ENCODE measurements at places on chromosomes 6 and 20. TPM values are rescaled to one million over a fixed set of nuclear protein-coding genes. Genes with fewer than 3 reads are reported as not detected.

DNA sequence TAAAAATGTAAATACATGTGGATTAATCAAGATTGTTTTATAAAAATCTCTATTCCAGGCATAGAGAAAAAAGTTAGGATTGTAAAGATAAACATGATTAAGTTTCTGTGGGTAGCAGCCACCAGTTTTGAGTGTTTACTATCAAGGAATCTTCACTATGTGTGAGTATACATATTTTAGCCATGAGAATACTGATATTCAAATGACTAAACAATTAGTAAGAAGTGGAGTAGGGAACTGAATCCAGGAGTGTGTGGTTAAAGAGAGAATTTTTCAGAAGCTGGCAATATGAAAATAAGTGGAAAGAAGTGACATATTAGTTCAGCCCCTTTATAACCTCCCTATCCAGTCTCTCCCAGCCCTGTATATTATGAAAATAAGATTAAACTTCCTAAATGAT is 10.3 kb downstream of the ELOVL2 start:
- no peak for DNase-seq

DNA sequence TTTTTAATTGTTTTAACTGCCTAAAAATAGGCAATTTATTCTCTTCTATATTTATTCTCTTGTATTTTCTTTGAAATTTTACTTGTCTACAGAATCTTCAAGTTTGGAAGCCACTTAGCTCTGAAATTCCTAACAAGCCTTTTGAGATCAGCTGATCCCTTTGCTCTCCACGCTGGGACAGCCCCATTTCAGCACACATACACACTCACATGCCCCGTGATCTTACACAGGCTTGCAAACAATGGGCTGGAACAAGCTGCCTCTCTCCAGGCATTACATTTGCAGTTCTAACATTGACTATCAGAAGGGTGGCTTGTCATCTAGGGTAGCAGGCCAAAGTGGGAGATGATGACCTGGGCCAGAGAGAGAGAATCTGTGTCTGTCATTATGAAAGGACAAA is 62.1 kb upstream of the RAB32 start:
- DNase-seq, result no peak

GRCh38 chr6:2641044-2641725 is 109.5 kb downstream of the MYLK4 start:
- no peak for DNase-seq

DNA sequence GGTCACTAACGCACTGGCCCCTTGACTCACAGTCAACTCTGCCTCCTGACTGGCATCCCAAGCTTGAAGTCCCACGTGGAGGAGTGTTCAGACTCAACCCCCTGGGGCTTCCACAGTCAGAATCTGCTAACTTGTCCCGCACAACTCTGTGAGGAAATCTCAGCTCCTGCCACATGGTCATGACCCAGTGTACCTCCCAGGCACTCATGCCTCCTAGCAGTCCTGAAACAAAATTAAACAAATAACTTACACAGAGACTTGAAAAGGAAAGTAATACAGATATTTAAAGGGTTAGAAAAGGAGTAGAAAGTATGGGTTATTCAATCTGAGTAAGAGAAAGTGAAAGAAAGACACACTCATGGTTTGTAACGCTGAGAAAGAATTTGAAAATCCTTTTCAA is 134.9 kb downstream of the GMDS start:
- DNase-seq, result no peak

- no peak for DNase-seq
Measured at GRCh38 chr20:4330011-4330410, 314.7 kb upstream of the RNF24 start.

DNA sequence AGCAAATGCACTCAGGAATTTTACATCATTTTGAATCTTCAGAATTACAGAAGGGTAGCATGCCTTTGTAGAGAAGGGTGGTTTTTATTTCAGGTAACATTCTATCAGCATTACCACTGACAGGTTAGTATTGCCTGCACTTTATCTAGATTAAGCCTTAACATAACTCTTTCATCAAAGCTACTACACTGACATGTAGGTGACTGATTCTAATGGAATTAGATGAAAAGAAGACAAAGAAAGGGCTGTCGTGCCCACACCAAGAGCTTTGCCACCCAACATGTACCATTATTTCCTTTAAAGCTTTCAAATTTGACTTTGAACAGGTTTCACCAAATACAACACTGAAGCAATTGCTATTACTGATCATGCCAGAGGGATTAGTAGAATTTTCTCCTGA is 551.9 kb downstream of the EYS start:
- DNase-seq, result no peak

DNA sequence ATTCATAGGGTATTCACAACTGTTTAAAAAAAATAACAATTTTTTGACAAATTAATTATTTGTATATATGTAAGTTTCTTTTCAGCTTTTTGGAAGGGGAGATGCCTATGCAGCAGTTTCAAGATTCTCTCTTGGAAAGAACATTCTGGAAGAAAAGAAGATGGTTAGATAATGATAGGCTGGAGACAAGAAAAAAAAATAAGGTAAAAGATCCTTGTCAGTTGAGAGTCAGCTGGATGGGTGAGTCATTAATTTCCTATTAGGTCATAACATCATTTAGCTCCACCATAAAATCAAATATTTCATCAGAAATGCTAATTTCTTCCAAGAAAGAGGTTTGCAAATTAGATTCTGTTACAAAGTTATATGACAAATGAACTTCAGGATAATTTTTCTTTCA is 880.4 kb downstream of the EPHA7 start:
- DNase-seq, result no peak

DNA sequence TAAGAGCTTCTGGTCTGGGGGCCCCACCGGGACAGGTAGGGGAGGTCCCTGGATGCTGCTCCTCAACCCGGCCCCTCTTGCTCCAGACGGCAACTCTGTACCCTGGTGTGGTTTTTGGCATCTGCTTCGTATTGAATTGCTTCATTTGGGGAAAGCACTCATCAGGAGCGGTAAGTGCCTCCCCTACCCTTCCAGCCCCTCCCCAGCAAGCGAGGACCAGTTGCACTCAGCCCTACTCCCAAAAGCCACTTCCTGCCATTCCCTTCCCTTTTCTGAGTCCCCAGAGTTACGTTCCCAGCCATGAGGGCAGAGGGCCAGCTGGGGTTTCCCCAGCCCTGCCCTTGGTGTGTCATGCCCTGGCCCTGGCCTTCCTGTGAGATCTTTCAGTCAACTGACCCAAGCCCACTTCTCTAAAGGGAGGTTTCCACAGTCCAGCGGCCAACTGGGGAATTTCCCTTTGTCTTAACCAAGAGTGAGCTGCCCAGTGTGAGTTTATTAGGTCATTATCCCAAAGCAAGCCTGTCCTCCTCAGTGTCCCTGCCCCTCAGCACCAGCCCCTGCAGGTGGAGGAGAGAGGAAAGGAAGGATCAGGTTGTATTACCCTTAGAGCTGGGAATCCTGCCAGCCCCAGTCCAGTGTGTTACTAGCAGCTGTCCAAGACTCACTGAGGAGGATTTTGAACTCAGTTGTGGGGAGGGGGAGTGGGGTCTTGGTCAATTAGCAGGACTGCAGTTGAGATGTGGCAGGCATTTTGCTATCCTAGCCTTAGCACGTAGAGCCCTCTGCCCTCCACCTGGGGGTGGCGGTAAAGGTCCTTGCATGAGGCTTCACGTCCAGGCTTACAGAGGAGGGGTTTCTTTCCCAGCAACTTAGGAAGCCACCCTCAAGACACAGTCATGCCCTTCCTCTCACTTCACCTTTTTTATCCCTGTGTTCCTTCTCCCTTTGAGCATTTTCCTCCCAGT is 45.8 kb downstream of the TM9SF4 start:
- DNase-seq, result peak; percentile 3

DNA sequence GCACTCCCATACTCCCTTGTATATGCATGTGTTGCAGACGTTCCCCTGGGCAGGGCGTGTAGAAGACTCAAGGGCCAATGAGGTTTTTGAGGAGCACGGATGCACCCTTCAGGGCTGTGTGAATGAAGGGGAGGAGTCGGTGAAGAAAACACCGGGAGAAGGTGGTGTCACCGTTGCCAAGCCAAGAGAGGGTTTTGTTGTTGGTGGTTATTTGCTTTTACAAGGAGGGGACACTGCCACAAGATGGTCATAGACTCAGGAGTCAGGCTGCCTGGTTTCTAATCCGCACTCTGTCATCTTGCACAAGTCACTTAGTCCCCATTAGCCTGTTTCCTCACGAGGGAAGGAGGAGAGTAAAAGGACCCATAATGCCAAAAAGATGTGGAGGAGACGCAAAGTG is 124.0 kb downstream of the PXDC1 start:
- no peak for DNase-seq

GRCh38 chr6:18022398-18023231 is 35.2 kb upstream of the KIF13A start:
- no peak for DNase-seq

GRCh38 chr20:8952721-8953120 is 116.2 kb upstream of the PLCB4 start:
- no peak for DNase-seq

GRCh38 chr6:170099387-170099786 is 191.5 kb downstream of the DLL1 start:
- no peak for DNase-seq

- no peak for DNase-seq
Measured at GRCh38 chr6:8809662-8810061, 374.3 kb upstream of the SLC35B3 start.

DNA sequence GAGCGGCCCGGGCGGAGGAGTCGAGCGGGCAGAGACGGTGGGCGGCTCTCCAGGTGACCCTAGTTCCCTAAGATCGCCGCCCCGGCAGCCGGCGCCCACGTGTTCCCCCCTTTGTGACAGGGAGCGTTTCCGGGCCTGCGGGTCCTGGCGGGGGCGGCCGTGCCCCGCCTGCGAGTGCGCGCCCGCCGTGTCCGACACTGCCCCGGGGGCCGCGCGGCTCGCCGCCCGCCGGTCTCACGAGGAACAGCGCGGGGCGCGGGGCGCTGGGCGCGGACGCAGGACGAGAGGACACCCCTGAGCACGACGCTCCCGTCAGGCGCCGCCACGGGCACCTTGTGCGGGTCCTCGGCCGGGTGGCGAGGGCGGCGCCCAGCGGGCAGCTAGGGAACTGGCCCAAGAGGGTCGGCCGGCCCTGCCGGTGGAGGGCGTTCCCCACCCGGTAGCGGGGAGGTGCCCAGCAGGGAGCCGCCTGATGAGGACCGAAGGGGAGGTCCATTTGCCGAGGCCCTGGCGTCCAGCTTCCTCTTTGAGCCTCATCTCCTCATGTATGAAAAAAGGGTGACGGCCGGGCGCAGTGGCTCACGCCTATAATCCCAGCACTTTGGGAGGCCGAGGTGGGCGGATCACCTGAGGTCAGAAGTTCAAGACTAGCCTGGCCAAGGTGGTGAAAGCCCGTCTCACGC is at the start of gene VARS1:
Gene VARS1, minus strand, starts transcription at position 137 of the 683 bp plus-strand sequence. CDS start 535 bp downstream, outside the sequence.
- peak; percentile 83 for DNase-seq

- DNase-seq, result no peak
Measured at GRCh38 chr6:161915456-161915964, 641.6 kb upstream of the AGPAT4 start.

DNA sequence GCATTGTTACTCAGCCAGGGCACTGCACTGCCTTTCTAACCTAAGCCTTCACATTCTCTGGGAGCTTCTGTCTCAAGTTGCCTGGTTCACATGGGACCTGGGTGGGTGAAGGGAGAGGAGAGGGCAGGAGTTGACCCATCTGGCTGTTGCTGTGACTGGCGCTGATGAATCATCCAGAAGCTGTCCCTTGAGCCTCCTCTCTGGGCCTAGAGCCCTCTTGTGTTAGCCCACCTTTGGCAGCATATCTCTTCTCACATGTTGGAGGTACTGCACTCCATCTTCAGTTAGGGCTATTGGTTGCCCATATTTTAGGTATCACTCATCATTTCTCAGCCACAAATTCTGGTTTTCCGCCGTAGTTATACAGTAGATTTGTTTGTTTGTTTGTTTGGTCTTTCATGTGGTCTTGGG is 19.8 kb downstream of the XRN2 start:
- DNase-seq, result no peak

DNA sequence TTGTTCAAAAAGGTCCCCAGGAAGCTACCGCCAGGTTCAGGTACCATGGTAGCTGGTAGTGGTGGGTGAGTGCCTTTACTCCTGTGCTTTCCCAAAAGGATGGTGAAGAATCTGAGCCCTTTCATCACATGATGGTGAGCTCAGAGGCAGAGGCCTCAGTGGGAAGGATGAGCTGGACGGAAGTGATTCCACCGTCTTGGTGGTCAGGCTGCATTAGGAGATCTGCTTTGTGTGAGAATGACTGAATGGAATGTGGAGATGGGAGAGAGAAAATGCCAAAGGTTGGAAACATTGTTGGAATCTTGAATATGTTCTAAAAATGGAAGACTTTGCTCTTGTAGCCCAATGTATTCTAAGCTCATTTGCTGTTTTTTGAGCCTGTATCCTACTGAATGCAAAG is 108.1 kb upstream of the SCP2D1 start:
- DNase-seq, result no peak

GRCh38 chr20:63941282-63942081 is 14.7 kb downstream of the UCKL1 start:
- peak; percentile 88 for DNase-seq

DNA sequence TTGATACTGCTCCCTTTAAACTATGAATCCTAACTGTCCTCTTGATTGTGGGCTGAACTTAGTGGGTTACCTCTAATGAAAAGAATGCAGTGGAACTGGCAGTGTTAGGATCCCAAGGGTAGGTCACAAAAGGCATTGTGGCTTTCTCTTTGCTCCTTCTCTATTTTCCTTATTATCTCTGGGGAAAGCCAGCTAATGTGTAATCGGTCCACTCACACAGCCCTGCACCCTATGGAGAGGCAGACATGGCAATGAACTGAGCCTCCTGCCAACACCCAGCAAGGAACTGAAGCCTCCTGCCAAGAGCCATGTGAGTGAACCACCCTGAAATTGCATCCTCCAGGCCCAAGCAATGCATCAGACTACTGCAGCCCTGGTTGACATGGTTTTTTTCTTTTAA is 24.6 kb upstream of the ZNF133 start:
- DNase-seq, result no peak

DNA sequence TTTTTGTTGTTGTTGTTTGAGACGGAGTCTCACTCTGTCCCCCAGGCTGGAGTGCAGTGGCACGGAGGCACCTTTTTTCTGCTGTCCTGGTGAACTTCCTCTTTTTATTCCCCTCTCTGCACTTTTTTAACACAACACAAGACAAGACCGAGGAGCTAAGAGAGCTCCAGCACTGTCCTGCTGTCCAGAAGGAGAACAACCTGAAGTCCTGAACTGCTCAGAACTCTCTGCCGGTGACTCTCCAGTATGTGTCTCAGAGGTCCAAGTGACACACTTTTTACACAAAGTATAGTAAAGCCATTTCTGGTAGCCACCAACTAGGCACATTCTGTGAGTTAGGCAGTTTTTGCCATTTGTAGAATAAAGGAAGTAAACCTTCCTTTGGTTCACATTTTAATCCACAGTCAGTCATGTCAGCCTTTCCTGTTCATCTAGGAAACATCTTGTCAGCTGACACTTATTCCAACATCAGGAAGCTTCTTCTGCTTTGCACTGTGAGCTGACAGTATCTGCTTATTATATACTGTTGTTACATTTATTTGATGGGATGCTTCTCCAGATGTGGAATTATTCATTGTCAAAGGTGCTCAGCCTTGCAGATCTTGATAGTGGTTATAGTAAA is 28.1 kb upstream of the TXNDC5 start:
- DNase-seq, result no peak

PXDC1 gene
- total RNA-seq, result 0.52 TPM

PSMF1 gene
- total RNA-seq, result 118 TPM

SAMD10 gene
- 7.5 TPM for total RNA-seq

SIRPB2 gene
- not detected for total RNA-seq

LY6G5C gene
- total RNA-seq, result 4.4 TPM

SLC17A3 gene
- 0.81 TPM for total RNA-seq

ELOVL4 gene
- total RNA-seq, result 2.7 TPM

BMP5 gene
- total RNA-seq, result not detected

TMC2 gene
- total RNA-seq, result not detected

OLIG3 gene
- total RNA-seq, result not detected

DEFB110 gene
- not detected for total RNA-seq

TLDC2 gene
- total RNA-seq, result not detected

CLPSL2 gene
- total RNA-seq, result not detected

MDFI gene
- not detected for total RNA-seq

SPAG4 gene
- 1.3 TPM for total RNA-seq

SLC4A11 gene
- total RNA-seq, result 0.35 TPM
